ENCODE measurements at places on chromosomes 2 and 18.
A peak's percentile ranks its signal among the peaks of the same experiment; 100 is the strongest.

DNA sequence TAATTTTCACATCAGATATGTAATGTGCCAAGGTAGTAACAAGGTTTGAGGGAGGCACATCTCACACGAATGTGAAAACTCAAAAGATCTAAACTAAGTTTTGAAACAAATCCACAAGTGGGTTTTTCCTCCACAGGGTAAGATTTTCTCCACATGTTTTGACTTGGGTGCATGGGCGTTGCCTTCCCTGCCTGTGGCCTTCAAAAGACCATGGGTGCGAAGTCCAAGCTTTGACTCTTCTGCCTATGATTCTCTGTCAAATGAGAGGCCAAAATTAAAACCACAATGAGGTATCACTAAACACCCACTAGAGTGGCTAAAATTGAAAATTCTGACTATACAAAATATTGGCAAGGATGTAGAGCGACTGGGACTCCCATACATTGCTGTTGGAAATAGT lies 30.7 kb downstream of the NIFK start:
- DNase-seq, result no peak

DNA sequence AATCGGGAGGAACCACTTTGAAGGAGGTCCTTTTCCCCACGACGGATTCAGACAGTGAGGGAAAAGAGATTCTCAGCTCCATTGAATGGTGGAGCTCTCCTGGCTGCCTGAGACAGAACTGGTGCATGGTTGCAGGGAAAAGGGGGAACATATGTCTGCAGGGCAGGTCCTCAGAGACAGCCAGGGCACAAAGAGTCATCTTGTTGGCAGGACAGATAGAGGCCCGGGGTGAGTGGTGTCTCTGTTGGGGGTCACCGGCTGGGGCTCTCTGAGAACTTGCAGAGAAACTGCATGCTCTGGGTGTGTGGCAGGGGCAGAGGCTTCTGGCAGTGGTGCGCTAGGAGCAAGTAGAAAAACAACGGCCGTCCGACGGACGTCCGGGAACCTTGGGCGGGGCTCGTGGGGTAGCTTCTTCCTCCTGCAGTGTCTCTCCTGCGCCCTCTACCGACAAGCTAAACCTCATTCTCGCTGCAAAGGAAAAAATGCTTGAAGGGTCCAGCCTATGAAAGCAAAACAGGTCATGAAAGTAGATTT lies 94.3 kb downstream of the CDCA7 start:
- peak; percentile 88 for DNase-seq

- no peak for DNase-seq
Measured at GRCh38 chr2:119794237-119794636, 34.5 kb downstream of the PTPN4 start.

DNA sequence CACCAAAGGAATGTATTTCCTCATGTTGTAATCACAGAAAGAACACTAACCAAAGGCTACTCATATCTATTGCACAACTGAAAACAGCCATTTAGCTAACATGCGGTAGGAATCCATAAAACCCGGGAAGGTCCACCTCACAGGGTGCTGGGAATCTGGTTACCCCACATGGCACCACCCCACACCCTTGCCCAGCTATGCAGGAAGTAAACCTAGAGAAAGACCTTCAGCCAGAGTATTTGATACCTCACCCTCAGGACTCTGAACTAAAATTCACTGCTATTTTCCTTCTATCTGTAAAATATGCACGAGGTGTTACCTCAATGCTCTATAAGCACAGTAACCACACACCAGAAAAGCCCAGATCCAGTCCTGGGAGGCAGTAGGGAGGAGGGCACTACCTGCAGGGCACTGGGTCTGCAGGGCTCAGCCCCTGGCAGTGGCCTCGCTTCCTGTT lies 45.8 kb downstream of the PTPN2 start:
- peak; percentile 69 for DNase-seq

DNA sequence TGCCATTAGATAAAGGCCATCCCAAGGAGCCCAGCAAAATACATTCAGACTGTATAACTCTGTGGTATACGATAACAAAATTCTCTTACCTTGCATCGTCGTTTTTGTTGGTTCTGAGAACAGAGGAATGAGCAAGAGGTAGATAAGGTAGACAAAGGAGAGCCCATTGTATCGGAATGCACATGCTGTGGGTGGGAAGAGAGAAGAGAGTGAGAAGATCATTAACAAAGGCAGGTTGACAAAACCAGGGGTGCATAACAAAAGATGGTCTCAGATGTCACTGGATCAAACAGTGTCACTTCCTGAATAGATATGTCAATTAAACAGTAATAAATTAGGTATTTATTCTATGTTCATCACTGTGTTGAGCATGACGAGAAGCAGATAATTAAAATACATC lies 83.3 kb downstream of the PIEZO2 start:
- DNase-seq, result no peak

- DNase-seq, result no peak
Measured at GRCh38 chr2:36427790-36428243, 72.2 kb downstream of the CRIM1 start.

DNA sequence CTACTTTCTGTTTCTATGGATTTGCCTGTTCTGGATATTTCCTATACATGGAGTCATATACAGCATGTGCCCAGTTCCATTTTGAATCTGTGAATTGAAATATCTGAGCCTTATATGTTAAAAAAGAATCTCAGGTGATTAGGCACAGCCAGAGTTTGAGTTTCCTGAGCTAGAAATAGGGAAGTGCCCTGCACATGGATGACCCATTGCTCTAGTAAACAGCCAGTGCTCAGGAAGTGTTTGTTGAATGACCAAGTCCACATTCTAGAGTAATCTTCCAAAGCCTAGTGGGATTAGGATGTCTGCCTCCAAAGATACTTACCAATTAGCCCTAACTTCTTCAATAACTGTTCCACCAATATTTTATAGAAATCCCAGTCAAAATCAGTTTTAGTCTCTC lies 165.8 kb downstream of the SETBP1 start:
- DNase-seq, result no peak

DNA sequence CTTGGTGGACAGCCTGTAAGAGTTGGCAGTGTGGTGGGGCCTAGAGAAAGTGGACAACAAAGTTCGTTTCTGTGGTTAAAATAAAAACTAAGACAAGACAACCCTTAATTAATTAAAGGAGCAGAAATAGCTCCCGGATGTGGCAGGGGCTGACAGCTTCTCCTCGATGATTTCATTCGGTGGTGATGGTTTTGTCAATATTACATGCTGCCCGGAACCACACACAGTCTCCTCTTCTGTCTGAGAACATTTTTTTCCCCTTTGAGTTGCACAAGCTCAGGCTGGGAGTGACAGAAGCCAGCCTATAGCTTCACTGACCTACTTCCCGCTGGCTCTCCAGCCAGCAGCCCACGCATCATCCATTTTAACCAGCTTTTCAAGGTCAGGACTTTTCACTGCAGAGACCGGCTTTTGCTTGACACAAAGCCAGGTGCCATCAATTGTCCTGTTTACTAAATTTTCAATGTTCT lies 378.8 kb downstream of the SLC4A3 start:
- no peak for DNase-seq

- DNase-seq, result no peak
Measured at GRCh38 chr2:179974761-179975160, 32.3 kb downstream of the CWC22 start.

GRCh38 chr2:109065391-109065734 lies 63.6 kb upstream of the SH3RF3 start:
- DNase-seq, result no peak

DNA sequence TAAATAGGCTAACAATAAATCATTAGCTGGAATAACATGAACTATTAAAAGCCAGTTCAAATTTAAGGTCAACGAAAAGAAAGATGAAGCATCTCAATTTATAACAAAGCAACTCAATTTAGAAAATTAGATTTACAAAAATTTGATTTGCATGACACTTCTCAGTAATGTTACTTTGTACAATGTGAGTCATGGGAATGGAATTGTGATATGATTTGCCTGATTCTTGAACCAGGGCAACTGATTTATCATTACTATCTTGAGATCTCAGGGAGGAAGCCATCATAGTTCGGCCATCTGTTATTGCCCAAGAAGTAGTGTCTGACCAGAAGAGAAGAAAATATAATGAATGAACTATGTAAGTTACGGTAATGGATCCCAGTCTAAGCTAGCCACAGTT lies 193.1 kb downstream of the RIT2 start:
- no peak for DNase-seq

GRCh38 chr18:76821356-76821874 lies 942 bp upstream of the ZNF236 start:
- peak; percentile 72 for DNase-seq

DNA sequence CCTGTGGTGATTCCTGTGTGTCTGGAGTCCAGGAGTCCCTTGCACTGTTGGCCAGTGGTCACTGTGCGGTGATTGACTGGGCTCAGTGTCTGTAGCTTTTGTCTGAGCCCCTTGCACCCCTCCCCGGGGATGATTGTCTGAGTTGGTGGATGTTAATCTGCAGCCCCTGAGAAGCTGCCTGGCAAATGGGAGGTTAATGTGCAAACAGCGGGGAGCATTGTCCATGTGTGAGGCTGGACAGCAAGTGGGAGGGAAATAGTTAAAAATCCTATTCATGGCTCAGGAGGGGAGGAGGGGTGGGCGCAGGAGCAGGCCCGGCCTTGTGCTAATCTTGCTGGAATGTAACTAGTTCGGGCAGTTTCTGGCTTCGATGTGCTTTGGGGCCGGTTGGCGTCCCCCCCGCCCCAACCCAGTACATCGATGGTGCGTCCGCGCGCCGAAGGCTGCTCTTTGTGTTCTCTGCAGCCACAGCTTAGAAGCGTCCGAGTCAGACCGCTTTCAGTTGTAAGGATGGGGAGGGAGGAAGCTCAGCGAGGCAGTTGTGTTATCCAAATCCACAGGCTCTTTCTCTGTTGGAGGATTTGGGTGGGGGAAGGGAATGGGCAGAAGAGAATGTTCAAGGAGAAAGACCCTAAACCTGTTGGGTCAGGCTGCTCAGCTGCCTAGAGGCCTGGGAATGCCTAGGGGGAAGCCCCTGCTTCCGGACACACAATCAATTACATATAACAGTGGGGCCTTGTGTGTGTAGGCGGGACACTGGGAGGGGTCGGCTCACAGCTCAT lies 71.8 kb downstream of the TGOLN2 start:
- DNase-seq, result no peak

GRCh38 chr2:222669353-222669752 lies 2.1 kb upstream of the MOGAT1 start:
- DNase-seq, result no peak

DNA sequence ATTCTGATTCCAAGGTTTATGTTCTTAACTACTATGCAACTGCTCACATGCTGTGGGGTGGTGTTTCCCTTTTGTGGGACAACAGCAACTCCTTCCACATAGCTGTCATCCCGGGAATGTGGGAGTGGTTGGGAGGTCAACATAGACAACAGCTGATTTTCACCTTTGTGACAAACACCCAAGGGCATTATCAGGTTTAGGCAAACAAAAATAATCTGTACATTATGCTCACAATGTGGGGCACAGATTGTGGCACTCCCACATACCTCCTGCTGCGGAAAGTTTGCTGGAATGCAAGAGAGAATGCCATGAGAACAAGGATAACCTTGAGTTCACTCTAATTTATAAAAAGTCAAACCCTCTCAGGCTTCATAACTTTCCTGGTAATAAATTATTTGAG lies 582.6 kb downstream of the CNTNAP5 start:
- DNase-seq, result no peak

DNA sequence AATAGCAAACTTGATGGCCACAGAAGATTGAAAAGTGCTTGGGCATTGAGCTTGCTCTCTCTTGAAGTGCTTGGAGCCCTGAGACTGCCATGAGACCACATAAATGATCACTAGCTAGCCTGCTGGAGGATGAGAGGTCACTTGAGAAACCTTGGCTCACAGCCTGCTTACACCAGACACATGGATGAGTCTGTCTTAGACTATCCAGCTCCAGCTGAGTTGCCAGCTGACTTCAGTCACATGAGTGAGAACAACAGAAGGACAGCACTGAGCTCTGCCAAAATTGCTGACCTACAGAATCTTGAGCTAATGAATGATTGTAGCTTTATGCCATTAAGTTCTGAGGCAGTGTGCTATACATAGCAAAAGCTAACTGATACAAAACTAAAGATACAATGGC lies 18.1 kb downstream of the NABP1 start:
- peak; percentile 16 for DNase-seq

- peak; percentile 51 for DNase-seq
Measured at GRCh38 chr2:20642055-20642971, 8.6 kb downstream of the HS1BP3 start.

GRCh38 chr2:234046521-234046920 lies 4.0 kb upstream of the SPP2 start:
- peak; percentile 46 for DNase-seq

- DNase-seq, result peak; percentile 95
Measured at GRCh38 chr2:20065885-20066602, 14.6 kb upstream of the LAPTM4A start.

GRCh38 chr2:6442252-6442985 lies 423.3 kb downstream of the CMPK2 start:
- no peak for DNase-seq

- peak; percentile 3 for DNase-seq
Measured at GRCh38 chr2:172999641-173000386, 75.8 kb upstream of the MAP3K20 start.

- no peak for DNase-seq
Measured at GRCh38 chr18:48902856-48903601, 47.7 kb downstream of the SMAD7 start.

GRCh38 chr2:219645631-219646527 lies 18.4 kb downstream of the SLC4A3 start:
- no peak for DNase-seq

GRCh38 chr2:146818122-146818521 lies 1026.7 kb upstream of the ACVR2A start:
- no peak for DNase-seq

DNA sequence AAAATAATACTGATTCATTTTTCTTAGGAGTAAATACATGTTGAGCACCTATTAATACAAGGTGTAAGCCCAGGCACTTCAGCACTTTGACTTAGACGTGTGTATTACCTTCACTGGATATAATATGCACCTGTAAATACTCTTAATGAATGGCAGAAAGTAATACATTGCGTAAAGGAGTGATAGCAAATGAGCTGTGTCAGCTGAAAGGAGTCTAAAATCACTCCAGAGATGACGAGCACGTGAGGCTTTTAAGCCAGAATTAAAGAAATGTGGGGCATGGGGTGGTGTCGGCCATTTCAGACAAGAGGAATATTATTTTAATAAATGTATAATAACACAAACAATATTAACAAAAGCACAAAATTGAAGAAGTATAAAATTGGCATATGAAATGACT lies 722.7 kb downstream of the EPHA4 start:
- DNase-seq, result no peak

DNA sequence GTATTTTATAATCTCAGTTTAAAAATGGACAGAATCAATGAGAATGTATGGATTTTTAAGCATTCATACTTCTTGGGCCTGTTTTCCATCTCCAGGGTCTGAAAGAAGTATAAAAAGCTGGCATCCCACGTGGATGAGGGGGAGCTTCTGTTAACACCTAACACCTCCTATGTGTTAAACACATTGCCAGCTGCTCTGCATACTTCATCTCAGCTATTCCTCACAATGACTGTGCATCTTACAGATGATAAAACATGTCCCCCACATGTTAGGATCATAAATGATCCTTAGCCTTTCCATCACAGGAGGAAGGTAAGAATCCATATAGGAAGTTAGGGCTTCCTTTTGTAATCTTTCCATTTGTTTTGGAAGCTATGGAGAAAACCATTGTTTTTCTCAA lies 239.1 kb downstream of the AGPS start:
- DNase-seq, result no peak

- no peak for DNase-seq
Measured at GRCh38 chr18:35956226-35956625, 16.3 kb upstream of the RMP24 start.

All from NCI-H69 (cell line).